ENCODE measurements at places on chromosomes 16 and 17.

DNA sequence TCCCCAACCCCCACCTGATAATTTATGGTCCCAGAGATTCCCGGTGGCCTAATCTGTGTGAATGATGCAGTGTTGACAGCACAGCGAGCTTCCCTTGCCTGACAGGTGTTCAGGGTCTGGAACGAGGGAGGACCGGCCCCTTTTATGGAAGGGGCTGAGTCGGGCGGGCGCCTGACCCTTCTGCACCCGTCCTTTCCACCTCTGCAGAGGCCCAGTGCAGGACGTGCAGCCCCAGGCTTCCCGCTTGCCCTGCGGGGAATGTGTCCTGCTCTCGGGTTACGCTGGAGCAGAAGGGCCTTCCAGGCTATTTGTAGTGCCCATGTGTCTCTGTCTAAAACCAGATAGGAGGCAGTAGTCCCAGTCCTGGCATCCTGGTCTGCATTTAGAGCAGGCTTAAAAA lies 16.2 kb downstream of the SMTNL2 start:
- no peak for DNase-seq

DNA sequence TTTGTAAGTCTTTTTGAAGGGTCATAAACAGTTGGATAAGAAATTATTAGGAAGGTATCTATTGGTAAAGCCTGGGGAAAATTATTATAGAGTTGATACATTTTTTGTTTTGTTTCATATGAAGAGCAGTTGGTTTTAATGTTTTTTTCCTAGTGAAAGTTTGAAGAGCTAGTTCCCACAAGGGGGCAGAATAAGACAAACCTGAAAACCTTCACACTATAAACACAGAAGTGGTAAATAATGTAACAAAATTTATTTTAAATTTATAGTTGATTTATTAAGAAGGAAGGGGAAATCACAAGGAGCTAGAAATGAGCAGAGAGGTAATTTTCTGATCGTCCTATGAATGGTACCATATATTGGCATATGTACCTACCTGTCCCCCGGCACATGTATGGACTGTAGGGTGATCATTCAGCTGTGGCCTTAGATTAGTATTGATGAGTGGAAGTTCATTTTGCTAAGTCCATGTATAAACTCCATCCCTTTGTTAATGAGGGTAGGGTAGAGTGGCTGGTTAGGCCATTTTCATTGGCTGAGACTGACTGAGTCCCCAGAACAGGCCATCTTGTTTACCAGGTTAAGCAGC lies 116.3 kb downstream of the TANC2 start:
- no peak for DNase-seq

GRCh38 chr16:10868596-10869469 lies 8.2 kb upstream of the CIITA start:
- DNase-seq: no peak

DNA sequence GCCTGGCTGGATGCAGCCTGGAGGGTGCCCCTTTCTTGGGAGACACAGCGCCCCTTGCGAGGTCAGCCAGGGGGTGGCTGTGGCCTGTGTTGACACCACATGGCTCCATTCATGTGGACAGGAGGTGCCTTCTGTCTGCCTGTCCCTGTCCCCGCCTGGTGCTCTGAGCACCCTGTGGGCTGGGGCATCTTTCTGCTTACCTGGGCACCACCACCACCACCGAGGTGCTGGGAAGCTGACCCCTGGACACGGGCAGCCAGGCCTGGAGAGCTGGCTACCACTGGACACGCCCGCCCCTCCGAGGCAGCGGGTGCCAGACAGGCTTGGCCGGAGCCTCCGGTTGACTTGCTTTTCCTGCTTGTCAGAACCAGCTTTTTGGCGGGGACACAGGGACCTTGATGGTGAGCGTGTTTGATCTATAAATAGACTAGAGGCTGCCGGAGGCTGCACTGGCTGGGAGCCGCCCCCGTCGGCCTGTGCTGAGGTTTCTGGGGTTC lies 121.3 kb upstream of the GSE1 start:
- DNase-seq: no peak
